ENCODE measurements at places on chromosomes 7 and 10.

DNA sequence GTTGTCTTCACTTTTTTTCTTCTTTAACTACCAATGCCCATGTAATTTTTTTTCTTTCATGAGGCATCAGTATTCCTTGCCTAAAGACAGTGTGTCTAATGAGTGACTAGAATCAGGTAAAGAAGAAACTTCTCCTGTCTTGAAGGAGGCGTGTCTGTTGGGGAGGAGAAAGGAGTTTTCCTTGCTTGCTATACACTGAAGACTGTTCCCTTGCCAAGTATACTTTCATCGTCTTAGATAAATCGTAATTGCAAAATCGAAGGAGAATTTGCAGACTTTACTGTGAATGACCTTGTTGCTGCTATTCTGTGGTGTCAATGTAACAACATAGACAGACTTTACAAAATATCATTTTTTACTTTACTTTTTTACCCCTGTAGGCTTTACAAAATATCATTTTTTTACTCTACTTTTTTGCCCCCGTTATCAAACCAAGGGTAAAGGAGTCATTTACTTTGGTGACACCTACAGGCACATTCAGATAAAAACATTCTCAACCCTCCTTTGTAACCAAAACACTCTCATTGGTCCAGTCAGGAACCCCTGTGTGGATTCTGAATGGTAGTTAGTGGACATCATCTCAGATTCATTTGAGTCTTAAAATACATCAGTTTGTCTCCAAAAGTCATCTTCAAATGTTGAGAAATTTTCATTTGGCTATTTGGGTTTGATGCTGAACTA is 232.4 kb downstream of the AHR start:
- DNase-seq, result no peak

DNA sequence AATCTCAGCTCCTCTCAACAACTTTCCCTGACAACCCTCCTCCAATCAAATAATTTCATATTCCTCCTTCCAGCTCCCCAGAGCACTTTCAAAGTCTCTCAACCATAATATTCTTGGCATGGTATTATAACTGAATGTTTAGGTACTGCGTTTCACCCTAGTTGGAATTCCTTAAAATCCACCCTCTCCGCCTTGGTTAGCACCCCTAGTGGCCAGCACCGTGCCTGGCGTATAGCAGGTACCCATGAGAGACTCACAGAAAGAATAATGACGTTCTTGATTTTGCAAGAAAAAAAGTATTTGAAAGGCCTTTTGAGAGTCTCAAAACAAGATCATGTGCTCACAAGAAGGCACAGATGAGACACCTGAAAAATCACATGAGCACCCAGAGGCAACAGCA is 50.9 kb downstream of the GLI3 start:
- no peak for DNase-seq

GRCh38 chr10:104316321-104317099 is 21.8 kb downstream of the ITPRIP start:
- no peak for DNase-seq

- no peak for DNase-seq
These were observed 609.6 kb downstream of the PARD3 start for GRCh38 chr10:34205452-34205851.

DNA sequence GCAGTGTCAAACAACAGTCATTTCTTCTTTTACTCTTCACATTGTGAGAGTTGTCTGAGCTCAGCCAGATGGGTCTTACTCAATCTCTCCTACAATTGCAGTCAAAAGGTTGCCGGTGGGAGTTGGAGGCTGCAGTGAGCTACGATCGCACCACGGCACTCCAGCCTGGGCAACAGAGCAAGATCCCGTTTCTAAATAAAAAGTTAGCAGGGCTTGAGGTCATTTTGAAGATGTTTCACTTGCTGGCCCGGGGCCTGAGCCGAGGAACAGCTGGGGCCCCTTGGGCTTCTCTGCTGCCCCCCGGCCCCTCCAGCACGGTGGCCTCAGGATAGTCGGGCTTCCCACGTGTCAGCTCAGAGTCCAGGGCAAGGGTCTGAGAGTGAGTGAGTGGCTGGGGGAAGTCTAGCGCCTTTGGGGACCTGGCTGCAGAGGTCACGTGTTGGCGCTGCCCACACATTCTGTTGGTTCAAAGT is 40.4 kb downstream of the GTF2IRD1 start:
- no peak for DNase-seq
